ENCODE measurements at places on chromosomes 4 and X.

DNA sequence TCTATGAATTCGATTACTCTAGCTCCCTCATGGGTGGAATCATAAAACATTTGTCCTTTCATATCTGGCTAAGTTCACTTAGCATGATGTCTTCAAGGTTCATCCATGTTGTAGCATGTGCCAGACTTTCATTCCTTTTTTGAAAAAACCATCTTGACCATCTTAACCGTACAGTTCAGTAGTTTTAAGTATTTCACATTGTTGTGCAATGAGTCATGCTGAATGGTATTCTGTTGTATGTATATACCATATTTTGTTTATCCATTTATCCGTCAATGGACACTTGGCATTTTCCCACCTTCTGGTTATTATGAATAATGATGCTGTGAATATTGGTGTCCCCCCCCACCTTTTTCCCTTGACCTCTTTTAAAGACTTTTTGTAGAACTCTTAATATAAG, 72.4 kb upstream of the TLR2 start:
- no peak for DNase-seq

GRCh38 chrX:135382260-135382659, 39.5 kb upstream of the SMIM10L2A start:
- DNase-seq: no peak

DNA sequence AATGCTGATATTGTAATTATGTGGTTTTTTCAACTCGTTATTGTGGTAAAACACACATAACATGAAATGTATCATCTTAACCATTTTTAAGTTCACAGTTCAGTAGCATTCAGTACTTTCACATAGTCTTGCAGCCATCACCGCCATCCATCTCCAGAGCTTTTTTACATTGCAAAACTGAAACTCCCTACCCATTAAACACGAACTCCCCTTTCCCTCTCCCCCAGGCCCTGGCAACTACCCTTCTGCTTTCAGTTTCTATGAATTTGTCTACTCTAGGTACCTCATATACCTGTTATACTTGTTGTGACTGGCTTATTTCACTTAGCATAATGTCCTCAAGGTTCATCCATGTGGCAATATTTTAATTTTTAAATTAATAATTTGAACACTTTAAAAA, 380.6 kb downstream of the MAPK10 start:
- no peak for DNase-seq

DNA sequence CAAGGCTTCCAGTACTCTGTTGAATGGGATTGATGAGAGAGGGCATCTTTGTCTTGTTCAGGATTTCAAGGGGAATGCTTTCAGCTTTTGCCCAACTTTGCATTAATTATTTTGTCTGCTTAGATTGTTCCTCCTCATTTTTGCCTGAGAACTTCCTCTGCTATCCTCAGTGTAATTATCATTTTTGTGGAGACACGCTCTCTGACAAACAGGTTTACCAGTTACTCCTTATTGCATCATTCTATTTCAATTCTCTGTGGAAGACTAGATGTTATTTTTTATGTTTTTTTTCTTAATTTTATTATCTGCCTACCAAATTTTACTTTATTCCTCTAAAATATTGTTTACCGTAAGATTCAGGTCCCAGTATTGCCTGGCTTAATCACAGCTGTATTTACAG, 349.2 kb downstream of the ADGRL3 start:
- no peak for DNase-seq

DNA sequence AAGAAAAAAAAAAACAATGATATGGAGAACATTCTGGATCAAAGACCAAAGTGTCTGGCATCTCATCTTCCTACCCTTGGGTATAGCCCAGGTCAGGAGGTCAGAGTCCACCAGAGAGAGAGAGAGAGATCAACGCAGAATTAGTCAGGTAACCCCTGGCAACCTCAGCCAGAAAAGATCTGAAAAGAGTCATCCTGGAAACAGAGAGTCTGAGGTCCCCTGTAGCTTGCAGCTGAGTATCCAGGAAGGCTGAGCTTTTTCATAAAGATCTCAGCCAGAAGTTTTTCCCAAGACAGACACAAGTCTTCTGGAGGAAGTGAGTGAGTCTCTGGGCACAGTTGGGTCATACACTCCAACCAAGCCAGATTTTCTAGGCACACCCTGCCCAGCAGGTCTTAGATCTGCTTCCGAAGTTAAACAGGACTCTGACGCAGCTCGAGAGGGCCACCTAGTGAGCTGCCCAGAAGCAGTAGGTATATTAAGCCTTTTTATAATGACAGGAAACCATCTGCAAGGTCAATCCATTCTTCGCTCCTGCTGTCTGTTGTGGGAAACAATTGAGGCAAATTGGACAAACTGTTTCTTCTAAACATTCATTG, 35.7 kb downstream of the ACE2 start:
- no peak for DNase-seq

DNA sequence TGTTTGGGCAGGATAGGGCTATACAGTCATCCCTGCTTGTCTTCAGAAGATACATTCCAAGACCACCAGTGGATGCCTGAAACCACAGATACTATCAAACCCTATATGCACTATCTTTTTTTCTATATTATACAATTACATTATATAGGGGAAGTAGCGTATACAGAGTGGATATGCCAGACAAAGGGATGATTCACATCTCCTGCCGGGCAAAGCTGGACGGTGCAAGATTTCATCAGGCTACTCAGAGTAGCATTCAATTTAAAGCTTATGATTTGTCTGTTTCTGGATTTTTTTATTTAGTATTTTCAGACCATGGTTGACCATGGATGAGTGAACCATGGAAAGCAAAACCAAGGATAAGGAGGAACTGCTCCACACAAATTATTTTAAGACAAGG, 7.0 kb upstream of the AMTN start:
- DNase-seq: no peak

DNA sequence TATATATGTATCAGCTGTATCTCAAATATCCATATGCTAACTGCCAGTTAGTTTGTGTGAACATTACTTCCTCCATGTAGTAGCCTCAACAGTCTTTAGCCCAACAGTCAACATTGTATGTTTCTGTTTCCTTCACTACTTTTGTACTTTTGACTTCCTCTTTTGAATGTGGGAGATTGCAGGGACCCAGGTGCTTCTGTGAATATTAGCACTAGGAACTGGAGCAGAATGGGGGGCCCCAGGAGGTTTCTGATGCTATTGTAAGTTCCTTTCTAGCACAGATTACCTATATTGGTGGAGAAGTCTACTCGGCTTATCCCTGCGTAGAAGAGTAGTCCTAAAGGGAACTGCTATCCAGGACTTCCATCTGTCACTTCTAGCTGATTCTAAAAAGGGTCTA, 2.3 kb downstream of the PLAC8 start:
- DNase-seq: no peak

DNA sequence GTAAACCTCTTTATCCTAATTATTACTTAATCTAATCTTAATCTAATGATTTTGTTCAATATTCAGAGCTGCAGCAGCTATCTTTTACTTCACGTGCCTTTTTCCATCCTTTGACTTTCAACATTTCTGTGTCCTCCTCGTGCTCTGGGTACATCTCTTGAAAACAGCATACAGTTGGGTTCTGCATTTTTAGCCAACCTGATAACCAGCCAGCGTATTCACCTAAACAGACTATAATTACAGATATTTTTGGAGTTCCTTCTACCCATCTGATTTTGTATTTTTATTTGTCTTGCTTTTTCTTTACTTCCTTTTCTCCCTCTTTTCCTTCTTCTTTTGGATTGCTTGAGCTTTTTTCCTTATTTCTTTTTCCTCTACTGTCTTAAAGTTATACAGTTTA, 16.2 kb upstream of the JAKMIP1 start:
- DNase-seq: no peak

- DNase-seq: no peak
These were observed 115.1 kb downstream of the SLC39A8 start for GRCh38 chr4:102230194-102230593.

DNA sequence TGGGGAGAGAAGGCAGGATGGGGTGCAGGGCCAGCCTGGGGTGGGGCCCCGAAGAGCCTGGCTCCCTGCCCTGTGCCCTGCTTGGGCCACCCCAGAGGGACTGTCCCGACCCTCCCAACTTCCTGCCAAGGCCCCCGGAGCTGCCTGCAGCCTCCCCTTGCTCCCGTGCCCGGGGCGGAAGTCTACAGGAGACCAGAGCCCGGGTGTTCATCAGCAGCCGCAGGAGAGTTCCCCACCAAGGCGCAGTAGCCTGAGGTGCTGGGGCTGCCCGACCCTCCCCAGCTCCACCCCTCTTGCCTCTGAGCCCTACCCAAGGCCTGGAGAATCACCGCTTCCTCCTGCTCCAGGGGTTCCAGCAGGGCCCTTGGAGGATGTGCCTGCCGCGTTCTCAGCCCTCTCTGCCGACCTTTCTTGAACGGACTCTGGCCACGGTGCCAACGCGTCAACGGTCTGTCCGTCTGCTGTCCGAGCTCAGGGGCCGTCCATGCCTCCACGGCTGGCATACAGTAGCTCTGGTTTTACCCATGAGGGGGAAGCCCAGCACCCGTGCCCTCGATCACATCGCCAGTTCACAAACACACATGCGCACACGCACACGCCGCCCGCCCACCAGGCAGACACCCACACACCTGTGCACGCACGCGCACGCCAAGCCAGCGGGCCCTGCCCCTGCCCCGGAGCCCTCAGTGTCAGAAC, 36.0 kb upstream of the SPON2 start:
- no peak for DNase-seq

DNA sequence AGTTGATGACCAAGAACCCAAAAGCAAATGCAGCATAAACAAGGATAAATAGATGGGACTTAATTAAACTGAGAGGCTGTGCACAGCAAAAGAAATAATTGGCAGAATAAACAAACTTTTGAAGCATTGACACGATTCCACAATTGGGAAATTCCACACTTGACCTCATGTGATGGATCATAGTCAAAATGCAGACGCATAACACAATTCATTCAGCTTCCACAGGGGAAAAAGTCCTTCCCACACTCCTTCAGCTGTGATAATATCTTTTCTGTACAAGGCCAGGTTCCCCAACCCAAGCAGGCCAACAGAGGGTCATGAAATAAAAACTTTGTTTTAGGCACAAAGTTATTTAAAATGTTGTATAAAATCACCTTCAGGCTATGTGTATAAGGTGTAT, 66.6 kb upstream of the SLIT2 start:
- no peak for DNase-seq

GRCh38 chr4:30295652-30296051, 424.5 kb upstream of the PCDH7 start:
- DNase-seq: no peak

GRCh38 chr4:12270546-12270945, 841.9 kb upstream of the HS3ST1 start:
- no peak for DNase-seq

- no peak for DNase-seq
These were observed 58.6 kb downstream of the DDX60L start for GRCh38 chr4:168421671-168422070.

GRCh38 chrX:19804151-19804550, 83.2 kb downstream of the SH3KBP1 start:
- DNase-seq: no peak

DNA sequence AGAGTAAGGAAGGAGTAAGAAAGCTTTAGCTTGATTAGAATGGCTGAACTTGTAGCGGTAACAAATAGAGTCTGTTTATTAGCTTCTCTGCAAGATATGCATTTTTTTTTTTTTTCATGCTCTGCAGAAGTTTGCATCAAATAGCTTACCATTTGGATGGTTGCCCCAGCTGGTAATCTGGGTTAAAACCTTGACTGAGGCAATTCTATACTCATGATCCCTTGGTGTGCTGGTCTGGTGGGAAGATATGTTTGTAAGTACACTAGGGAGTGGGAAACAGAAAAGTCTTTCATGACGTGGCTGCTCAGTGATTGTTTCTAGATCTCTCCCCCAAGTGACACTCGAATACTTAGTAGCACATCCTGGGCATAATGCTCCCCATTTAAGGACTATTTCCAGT, 32.1 kb downstream of the SEPTIN11 start:
- DNase-seq: no peak

GRCh38 chrX:134797390-134797700, 139.1 kb upstream of the PLAC1 start:
- no peak for DNase-seq
